WTC11 (cell line): ENCODE measurements at places on chromosomes 1 and 21. TPM values are rescaled to one million over a fixed set of nuclear protein-coding genes. Genes with fewer than 3 reads are reported as not detected.

The LCE1A gene
- not detected in 3 replicates for total RNA-seq

The CORT gene
- total RNA-seq = 0.48 to 0.66 TPM (median 0.48 TPM) in 3 replicates

The PYHIN1 gene
- total RNA-seq = 0.11 TPM in 1 of 3 replicates, not detected in the others

The CELA2A gene
- total RNA-seq = 0.83 to 1.1 TPM (median 1.1 TPM) in 3 replicates

The TCHHL1 gene
- total RNA-seq = not detected in 3 replicates

The SLC45A1 gene
- 2.0 to 2.3 TPM (median 2.3 TPM) in 3 replicates for total RNA-seq

- DNase-seq = peak; percentile 53
Measured at GRCh38 chr21:17925000-17925610, 105.9 kb upstream of the C21orf91 start.

GRCh38 chr21:43754948-43755781 is 20.9 kb downstream of the CSTB start:
- no peak for DNase-seq

DNA sequence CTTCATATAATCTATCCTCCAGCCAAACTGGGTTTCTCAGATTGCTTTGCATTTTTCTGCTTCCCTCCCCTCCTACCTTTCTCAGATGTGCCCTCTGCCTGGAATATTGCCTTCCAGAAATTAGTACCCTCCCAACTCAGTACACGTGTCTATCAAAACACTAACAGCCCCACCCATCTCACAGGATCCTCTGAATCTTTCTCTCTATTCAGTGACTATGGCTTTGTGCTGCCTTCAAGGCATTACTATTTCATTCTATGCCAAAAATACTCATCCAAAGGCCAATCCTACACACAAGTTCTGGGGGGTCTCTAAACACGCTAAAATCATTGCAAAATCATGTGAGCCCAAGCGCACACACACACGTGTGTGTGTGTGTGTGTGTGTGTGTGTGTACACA is 58.4 kb downstream of the ZNF281 start:
- DNase-seq = no peak

DNA sequence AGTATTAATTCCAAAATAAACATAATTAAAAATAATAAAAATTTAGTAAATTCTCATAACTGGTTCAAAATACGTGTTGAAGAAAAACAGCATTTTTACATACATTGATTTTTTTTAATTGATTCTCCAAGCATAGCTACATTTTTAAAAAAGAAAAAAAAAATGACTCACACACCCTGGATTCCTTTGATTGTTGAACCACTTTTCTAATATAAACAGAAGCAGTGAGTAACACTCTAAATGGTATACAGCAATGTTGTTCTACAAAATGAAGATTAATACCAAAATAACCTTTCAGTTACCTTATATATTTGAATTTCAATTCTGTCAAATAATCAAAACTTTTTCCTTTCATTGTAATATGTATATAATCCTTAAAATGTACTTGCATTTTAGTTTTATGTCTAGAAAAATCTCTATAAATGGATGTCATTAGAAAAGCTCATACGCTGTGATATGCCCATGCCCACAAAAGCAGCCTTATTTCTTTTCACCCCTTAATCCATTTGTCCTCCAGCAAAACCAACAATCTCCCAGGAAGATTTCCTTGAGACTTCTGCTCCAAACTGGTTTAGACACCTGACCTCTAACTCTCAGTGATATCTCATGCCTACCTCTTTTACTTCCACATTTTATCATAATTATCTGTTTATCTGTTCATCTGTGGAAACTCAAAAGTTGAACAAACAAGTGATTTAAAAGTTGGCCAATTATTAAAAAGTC is 246.4 kb upstream of the NR5A2 start:
- no peak for DNase-seq

GRCh38 chr1:38498686-38499085 is 360.9 kb downstream of the RRAGC start:
- peak; percentile 45 for DNase-seq

DNA sequence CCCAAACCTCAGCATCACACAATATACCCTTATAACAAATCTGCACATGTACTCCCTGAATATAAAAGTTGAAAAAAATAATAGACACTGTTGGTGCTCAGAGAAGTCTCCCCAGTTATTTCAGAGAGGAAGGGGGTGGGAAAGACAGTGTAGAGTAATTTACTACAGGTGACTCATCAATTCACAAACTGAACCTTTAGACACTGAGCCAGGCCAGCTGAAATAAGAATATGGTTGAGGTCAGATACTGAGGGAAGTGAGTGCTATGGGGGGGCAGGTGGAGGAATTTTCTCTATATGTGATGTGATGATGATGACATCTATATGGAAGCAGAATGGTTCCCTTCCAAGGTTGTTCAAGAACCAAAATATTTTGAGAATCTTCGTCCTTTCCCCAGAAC is 50.1 kb downstream of the MRPL39 start:
- no peak for DNase-seq

DNA sequence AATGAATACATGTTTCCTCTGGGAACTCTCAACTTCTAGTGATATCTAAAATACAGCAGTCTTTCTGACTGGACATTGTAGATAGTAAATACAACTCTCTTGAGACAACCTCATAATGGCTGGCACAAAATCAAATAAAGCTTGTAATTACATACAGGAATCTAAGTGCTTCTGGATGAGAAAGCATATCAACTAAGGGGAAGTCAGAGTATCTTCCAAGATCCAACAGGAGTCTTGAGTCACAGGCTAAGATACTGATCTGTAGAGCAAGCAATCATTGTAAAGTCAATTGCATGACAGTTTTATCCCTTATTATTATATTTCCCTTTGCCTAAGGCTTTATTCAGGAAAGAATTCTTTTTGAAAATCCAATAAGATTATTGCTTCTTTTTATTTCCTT is 249.9 kb downstream of the LRRIQ3 start:
- no peak for DNase-seq

DNA sequence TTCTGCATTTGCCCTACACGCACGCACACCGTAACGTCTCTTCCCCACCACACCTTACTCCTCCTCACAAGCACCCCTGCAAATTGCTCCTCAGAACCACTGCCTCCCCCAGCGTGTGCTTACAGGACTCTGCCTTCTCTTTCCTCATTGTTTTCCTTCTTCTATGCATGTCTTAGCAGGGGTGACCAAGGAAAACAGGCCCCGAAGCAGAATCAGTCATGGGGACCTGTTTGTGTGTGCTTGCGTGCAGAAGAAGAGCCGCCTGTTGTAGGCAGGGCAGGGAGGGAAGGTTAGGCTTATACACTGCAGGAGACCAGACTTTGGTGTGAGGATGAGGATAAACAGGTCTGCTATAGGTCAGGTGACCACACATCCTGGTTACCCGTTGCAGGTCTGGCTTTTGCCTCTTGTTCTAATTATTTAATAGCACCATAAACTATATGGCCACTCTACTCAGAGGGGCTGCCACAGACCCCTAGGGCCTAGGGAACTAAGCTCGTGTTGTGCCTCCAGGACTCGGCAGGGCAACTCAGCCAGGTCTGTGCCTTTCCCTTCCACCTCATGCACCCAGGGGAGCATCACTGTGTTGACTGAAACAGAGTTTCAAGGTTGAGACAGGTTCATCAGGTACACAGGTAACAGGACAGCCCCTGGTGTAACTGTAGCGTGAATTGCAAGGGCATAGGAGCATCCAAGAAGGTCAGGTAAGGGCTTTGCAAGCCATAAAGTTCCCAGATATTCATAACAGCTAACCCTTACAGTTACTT is 60.8 kb upstream of the EPS8L3 start:
- DNase-seq = no peak

DNA sequence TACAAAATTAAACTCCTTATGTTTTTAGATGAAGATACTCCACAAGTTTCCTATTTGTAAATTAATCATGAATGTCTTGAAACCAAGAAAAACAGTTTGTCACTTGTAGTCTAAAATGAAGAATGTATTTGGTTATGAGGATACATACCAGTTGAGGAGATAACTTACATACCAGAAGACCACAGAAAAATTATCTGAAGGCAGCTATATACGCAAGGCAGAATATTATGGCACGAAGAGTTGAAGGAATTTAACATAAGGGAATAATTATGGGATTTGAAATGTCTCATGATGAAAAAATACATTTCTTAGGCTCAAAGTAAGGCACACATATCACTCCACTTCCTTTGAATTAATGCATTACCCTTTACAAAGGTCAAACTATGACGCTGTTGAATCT is 73.3 kb downstream of the IFI44 start:
- DNase-seq = no peak

- DNase-seq = no peak
Measured at GRCh38 chr1:167564612-167565270, 11.2 kb upstream of the CREG1 start.

DNA sequence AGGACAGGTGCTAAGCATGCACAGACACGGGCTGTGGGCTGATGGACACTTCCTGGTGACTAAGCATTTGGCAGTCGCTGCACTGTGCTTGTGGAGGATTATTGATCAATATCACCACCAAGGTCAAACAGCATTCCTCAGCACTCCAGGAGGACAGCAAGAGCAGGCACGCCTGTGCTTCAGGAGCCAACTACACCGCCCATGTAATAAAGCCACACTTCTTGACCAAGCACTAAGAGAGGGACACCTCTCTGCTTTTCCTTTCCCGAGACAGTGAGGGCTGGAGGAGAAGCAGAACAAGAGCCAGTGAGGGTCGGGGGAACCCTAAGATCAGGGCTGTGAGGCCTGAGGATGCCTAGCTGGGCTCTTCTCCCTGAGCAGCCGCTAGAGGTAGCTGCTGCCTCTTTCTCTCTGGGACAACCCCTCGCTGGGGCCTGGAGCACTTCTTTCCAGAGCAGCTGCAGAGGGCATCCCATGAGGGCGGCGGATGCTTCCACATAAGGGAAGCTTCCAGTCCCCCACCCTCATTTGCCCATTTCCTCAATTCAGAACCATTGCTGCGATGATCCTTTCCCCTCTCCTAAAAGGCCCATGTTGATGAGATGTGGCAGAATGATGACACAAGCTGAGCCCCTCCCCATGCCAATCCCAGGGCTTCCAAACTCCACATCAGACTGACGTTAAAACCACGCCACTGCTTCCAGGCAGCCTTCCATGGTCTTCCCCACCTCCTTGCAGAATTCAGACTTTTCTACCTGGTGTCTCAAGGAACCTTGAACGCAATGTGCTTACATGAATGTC is 19.1 kb downstream of the RAB7B start:
- DNase-seq = peak; percentile 77

- DNase-seq = no peak
Measured at GRCh38 chr1:16402742-16403141, 34.5 kb downstream of the SPATA21 start.

- DNase-seq = no peak
Measured at GRCh38 chr1:29297450-29297849, 61.1 kb downstream of the PTPRU start.

DNA sequence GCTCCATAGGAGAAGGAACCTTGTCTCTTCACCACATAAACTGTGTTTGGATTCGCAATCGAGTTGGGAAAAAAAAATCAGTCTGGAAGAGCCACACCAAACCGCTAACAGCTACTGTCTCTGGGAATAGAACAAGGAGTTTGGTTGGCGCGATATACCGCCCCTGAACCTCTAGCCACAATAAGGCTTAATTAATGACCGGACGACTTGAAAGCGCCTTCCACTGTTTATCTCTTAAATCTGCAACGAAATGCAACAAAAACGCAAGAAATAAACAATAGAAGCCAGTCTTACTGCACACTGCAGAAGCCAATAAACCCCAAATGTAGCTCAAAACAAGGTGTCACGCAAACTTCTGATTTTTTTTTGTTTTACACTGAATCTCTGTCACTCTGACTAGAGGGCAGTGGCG is 10.9 kb downstream of the BTBD19 start:
- no peak for DNase-seq

- DNase-seq = peak; percentile 69
Measured at GRCh38 chr1:112674986-112675727, 698 bp downstream of the MOV10 start.
